ENCODE measurements at places on chromosomes 3 and 15.

- DNase-seq, result no peak
These were observed 170.7 kb downstream of the TBC1D5 start for GRCh38 chr3:17571686-17572085.

GRCh38 chr3:124860599-124860998 is 26.6 kb downstream of the ITGB5 start:
- DNase-seq, result no peak

DNA sequence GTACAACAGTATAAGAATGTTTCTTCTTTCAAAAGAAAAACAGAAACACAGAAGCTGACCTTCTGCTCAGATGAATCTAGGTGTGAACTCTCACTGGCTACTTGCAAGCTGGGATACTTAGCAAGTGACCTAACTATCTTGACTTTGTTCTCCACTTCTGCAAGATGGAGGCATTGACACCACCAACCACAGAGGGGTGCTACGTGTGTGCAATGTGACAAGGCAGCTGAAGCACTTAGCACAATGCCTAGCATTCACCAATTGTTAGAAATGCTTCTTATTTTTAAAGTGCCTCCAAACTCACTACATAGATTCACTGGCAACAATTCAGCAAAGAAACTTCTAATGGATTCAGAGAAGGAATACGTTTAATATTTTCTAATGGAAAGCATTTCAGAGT is 331.4 kb upstream of the WNT5A start:
- DNase-seq, result no peak

GRCh38 chr3:61323094-61323493 is 71.8 kb upstream of the FHIT start:
- no peak for DNase-seq

- DNase-seq, result no peak
These were observed 299.2 kb upstream of the LRRN1 start for GRCh38 chr3:3499987-3500386.
